ENCODE measurements at places on chromosomes 4 and X. TPM values are rescaled to one million over a fixed set of nuclear protein-coding genes. Genes with fewer than 3 reads are reported as not detected.

Gene TMEM255A
- not detected for total RNA-seq

Gene RASL11B
- total RNA-seq = 0.84 TPM

Gene AFP
- not detected for total RNA-seq

Gene FREM3
- total RNA-seq = not detected

Gene SAGE1
- not detected for total RNA-seq

Gene IL21
- 40.1 TPM for total RNA-seq
